ENCODE measurements at places on chromosomes 7 and 10. TPM values are rescaled to one million over a fixed set of nuclear protein-coding genes. Genes with fewer than 3 reads are reported as not detected.

Gene GSAP
- 24.3 TPM for total RNA-seq

Gene MINDY3
- 11.8 TPM for total RNA-seq

Gene LIPN
- total RNA-seq, result not detected

Gene HECW1
- not detected for total RNA-seq

Gene UCN3
- not detected for total RNA-seq

Gene ATOH7
- 1.2 TPM for total RNA-seq

Gene TFPI2
- 0.96 TPM for total RNA-seq

Gene OPN1SW
- total RNA-seq, result not detected

Gene TUBB8
- total RNA-seq, result not detected

Gene BTBD16
- total RNA-seq, result 1.5 TPM

Gene GDF2
- total RNA-seq, result 7.2 TPM

Gene DNAH11
- 1.7 TPM for total RNA-seq

Gene AIFM2
- total RNA-seq, result 14.5 TPM

Gene CAV1
- total RNA-seq, result 9.3 TPM

Gene GRM8
- 6.7 TPM for total RNA-seq

Gene SFRP4
- 0.05 TPM for total RNA-seq

Gene GPNMB
- total RNA-seq, result 5.0 TPM

Gene TEX47
- total RNA-seq, result not detected

Gene XRCC2
- total RNA-seq, result 0.18 TPM

Gene IQUB
- 0.15 TPM for total RNA-seq

Gene NFKB2
- 9.0 TPM for total RNA-seq

Gene LFNG
- 1.2 TPM for total RNA-seq

Gene PPP3CB
- 10.7 TPM for total RNA-seq

Gene ELN
- 8.1 TPM for total RNA-seq

Gene CLRN3
- total RNA-seq, result 25.1 TPM

Gene UTF1
- total RNA-seq, result not detected

Gene IL6
- not detected for total RNA-seq

Gene AZGP1
- 2,337 TPM for total RNA-seq

Gene CYP2C18
- 110 TPM for total RNA-seq

Gene ABCB8
- 29.1 TPM for total RNA-seq

Gene PKD2L1
- total RNA-seq, result 0.20 TPM

Gene TMEM270
- not detected for total RNA-seq

Gene SMIM30
- total RNA-seq, result 12.9 TPM

Gene PRTFDC1
- total RNA-seq, result 0.63 TPM

Gene MALRD1
- not detected for total RNA-seq

Gene FAM171A1
- 8.6 TPM for total RNA-seq

Gene ARF5
- 51.9 TPM for total RNA-seq

Gene LIPK
- total RNA-seq, result not detected

Gene LRMDA
- total RNA-seq, result 9.1 TPM

Gene AGR2
- 1.2 TPM for total RNA-seq

Gene PNLIPRP3
- not detected for total RNA-seq

Gene PLEKHS1
- total RNA-seq, result not detected

Gene PON1
- 465 TPM for total RNA-seq

Gene MACROH2A2
- total RNA-seq, result 5.3 TPM

Gene AASS
- total RNA-seq, result 84.2 TPM

Gene KIAA1549
- 0.53 TPM for total RNA-seq

Gene MBL2
- 108 TPM for total RNA-seq

Gene LOXL4
- 0.55 TPM for total RNA-seq

Gene FLNC
- 0.55 TPM for total RNA-seq

Gene FGFBP3
- total RNA-seq, result 0.33 TPM

Gene ELFN1
- 17.5 TPM for total RNA-seq

All from left lobe of liver (tissue), 2 donors.